Memory B cell (primary cell): ENCODE measurements at places on chromosomes 3 and 15.

DNA sequence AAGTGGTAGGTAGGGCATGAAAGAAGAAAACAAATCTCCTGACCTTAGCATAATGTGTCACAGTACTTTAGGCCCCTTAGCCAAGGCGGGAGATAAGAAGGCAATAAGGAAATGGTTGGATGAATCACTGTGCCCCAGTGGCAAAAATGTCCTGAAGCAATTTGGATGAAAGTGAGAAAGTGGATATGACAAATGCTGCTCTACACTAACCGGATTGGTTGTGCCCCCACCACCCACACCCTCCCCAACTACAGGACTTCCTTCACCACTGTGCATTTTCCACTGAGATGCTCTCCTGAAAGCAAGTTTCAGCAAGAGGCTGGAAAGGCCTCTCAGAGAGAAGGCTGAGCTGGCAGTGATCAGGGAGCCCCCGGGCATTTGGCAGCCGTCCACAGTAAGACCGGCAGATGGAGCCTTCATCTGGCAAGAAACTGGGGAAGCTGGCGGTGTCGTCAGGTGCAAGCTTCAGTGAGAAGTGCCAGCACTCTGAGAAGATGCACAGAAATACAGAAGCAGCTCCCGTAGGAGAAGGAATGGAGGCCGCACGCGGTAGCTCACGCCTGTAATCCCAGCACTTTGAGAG lies 63.8 kb downstream of the ATP1B3 start:
- no peak for DNase-seq

GRCh38 chr3:155736381-155736780 lies 8.5 kb downstream of the PLCH1 start:
- no peak for DNase-seq

- no peak for DNase-seq
Measured at GRCh38 chr3:128870347-128870746, 9.1 kb upstream of the ACAD9 start.

DNA sequence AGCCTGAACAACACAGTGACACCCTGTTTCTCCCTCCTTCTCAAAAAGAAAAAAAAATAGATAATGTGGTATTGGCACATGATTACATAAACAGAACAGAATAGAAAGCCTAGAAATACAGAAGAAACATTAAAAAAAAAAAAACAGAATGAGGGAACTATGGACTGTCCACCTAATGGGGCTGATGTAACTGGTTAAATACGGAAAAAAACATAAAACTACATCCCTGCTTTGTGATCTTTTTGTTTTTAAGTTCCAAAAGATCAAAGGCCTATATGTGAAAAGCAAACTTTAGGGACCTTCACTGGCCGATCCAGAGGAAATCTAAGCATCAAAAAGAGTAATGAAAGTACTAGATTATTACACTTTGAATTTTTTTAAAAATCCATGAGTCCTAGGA lies 17.2 kb downstream of the TMEM202 start:
- DNase-seq, result no peak

GRCh38 chr3:18529631-18530030 lies 104.5 kb upstream of the SATB1 start:
- no peak for DNase-seq

- DNase-seq, result no peak
Measured at GRCh38 chr3:64306745-64307144, 81.5 kb upstream of the PRICKLE2 start.

DNA sequence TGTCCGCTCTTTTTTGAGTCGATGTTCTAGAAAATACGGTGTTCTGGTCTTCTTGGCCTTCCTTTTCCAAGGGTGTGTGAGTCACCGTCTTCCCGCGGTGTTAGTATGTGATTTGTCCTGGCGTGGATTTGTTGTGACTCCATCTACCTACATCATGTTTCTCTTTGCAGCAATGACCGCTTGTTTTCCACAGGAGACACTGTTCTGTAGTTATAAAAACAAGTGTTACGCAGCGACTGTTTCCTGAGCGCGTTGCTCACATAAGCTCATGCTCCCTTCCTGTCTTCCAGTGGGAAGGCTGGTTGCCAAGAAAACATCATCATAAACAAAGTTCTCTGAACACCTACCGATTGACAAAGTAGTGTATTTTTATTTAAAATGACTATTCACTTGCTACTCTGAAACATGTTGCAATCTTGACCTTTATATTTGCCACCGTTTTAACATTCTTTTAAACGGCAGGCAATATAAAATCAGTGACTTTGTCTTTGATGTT lies 19.0 kb downstream of the USP13 start:
- DNase-seq, result no peak

GRCh38 chr15:59996298-59997041 lies 7.6 kb upstream of the FOXB1 start:
- DNase-seq, result no peak
